ENCODE measurements at places on chromosomes 11 and 22.

DNA sequence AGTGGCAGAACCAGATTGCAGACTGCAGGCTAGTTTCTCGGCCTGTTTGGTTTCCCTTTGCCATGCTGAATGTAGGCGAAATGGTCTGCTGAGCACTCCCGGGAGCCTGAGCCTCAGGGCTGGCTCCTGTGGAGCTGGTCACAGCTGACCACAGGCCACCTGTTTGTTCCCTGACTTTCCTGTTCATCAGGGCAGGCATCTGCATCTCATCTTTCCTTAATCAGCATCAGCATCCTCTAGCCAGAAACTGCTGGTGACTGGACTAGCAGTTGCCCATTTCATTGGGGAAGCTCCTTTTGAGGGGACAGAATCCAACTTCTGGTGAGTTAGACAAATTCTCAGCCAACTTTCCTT is 20.2 kb upstream of the C11orf96 start:
- DNase-seq = no peak

- no peak for DNase-seq
Measured at GRCh38 chr11:77687088-77687487, 49.5 kb upstream of the CLNS1A start.

- DNase-seq = peak; percentile 67
Measured at GRCh38 chr11:75577207-75577606, 15.2 kb downstream of the SERPINH1 start.

GRCh38 chr11:129967996-129968395 is 34.6 kb downstream of the PRDM10 start:
- DNase-seq = no peak

DNA sequence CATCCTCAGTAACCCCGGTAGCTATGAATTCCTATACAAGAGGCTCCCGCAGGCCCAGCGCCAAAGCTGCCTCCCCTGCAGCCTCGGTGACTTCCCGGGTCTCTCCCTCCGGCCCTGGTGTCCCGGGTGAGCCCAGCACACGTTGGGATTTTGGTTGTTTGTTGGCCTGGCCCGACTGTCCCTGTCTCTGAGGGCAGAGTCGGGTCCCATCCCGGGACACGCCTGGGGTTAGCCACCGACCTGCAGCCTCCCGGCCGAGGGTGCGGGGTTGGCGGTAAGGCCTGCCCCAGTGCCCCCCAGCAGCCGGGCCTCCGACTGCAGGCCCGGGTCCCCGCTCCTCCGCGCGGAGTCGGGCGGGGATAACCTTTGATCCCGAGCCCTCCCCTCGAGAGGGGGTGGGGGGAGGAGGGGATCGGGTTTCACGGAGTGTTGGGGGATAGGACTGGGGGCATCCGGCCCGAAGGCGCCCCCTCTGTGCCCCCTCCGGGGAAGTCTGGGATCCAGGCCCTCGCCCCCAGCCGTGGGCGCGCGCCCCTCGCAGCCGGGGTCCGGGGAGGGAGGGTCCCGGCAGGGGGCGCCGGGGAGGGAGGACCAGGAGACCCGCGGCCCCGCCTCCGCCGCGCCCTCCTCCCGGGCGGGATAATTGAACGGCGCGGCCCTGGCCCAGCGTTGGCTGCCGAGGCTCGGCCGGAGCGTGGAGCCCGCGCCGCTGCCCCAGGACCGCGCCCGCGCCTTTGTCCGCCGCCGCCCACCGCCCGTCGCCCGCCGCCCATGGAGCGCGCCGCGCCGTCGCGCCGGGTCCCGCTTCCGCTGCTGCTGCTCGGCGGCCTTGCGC is at the start of gene FBLN1:
Gene FBLN1, plus strand, starts transcription at position 669 of the 835 bp plus-strand sequence. Its CDS starts 103 bp downstream, at position 772.
- no peak for DNase-seq

Data from stimulated activated CD4-positive, alpha-beta T cell treated with anti-CD3 and anti-CD28 coated beads, Interleukin-4, amount 100 ng/mL, for 1 hour (primary cell).